Stimulated activated CD4-positive, alpha-beta T cell treated with anti-CD3 and anti-CD28 coated beads, Interleukin-4, amount 100 ng/mL, for 1 hour (primary cell): ENCODE measurements at places on chromosomes 1 and 21.

GRCh38 chr1:33169290-33170055 lies 12.4 kb downstream of the TRIM62 start:
- no peak for DNase-seq

- no peak for DNase-seq
Measured at GRCh38 chr1:210237479-210237878, 4.9 kb downstream of the SERTAD4 start.

GRCh38 chr1:98437540-98437939 lies 224.0 kb upstream of the SNX7 start:
- no peak for DNase-seq

- no peak for DNase-seq
Measured at GRCh38 chr1:196690582-196690981, 38.7 kb downstream of the CFH start.

DNA sequence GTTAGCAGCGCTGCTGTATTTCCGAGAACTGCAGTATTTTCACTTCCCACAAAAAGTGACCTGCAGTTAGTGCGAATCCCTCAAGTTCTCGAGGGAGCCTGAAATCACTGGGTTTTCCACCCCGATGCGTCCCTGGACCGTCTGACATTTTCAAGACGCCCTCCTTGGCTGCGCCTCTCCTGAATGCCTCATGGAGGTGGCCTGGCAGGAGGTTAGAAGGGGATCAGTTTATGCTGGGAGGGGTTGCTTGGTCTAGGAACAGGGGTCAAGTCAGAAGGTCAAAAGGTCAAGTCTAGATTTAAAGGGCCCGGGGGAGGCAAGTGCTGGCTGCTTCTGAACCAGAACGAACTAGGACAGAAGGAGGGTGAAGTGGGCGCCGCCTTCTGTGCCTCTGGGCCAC lies 176.8 kb downstream of the PRDM16 start:
- DNase-seq: no peak
